ENCODE measurements at places on chromosomes 3 and 15. TPM values are rescaled to one million over a fixed set of nuclear protein-coding genes. Genes with fewer than 3 reads are reported as not detected.

GRCh38 chr3:194658477-194659242 lies 13.3 kb downstream of the LSG1 start:
- DNase-seq: no peak

Gene MYLK
- 23.0 TPM for total RNA-seq

- DNase-seq: no peak
Observed at GRCh38 chr3:43309372-43310305, 23.3 kb downstream of the SNRK start.

DNA sequence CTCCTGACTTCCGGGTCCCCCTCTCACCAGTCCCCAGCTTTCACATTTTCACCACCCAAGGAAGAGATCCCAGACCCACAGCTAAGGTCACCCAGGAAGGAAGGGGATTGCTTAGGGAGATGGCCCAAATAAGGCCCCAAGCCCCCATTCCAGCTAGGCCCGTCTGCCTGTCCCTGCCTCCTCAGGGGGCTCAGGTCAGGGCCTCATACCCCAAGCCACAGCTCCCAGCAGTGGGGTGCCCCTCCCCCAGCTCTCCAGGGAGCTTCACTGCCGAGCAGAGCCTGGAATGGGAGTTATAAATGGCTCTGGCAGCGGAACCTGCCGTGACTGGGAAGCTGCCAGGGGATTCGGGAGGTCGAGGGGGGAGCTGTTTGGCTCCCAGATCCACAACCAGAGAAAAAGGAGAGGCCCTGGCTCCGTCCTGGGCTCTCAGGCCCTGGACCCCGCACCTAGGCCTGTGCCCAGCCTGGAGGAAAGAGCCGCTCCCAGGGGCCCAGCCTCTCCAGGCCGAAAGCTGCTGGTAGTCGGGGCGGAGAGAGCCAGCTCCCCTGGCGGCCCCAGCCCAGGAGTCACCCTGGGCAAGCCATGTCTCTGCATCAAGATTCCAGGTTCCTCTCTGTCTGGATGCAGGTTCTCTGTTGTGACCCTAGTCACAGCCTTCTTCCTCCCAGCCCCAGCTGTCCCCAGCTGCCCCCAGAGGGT lies 550 bp downstream of the CCDC9B start:
- DNase-seq: no peak

GRCh38 chr3:42670051-42670576 lies 15.2 kb upstream of the KLHL40 start:
- DNase-seq: no peak

Gene STAC
- total RNA-seq: not detected

Gene SAMD7
- not detected for total RNA-seq

DNA sequence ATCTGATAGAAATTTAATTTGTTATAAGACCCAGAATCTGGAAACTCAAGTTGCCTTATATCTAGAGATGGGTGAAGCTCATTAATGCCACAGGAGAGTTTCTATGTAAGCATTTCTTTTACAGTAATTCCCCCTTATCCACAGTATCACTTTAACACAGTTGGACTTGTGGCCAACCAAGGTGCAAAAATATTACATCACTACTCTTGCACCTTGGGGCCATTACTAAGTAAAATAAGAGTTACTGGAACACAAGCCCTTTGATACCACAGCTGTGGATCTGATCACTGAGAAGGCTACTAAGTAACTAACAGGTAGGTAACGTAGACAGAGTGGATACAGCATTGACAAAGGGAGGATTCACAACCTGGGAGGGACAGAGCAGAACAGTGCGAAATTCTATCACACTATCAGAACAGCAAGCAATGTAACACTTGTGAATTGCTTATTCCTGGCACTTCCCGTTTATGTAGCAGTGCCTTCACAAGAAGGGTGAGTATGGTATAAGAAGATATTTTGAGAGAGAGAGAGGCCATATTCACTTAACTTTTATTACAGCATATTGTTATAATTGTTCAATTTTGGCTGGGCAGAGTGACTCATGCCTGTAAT lies 33.9 kb upstream of the TOPBP1 start:
- DNase-seq: no peak

Data from Caco-2 (cell line).